Nucleus accumbens (tissue), 56 donors: ENCODE measurements at places on chromosomes 5 and 9.

DNA sequence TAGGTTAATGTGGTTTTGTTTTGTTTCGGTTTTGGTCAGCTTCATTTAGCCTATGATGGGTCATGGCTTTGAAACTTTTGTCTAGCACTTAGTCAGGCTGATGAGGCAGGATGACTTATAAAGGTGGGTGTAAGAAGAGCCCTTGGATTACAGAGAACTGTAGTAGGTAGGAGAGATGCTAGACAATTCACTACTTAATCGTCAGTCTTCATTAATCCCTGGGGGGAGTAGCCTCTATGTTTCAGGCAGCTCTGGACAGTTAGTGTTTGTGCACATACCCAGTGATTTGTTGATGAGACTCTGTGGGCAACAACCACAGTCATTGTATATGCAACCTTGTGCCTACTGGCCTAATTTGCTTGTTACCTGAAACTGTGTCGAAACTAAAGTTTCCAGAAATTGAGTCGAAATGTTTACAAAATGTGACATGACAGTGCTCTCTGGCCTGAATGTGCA, 113.3 kb downstream of the MTREX start:
- no peak for DNase-seq

- no peak for DNase-seq
Measured at GRCh38 chr5:34586117-34586885, 69.8 kb upstream of the RAI14 start.

DNA sequence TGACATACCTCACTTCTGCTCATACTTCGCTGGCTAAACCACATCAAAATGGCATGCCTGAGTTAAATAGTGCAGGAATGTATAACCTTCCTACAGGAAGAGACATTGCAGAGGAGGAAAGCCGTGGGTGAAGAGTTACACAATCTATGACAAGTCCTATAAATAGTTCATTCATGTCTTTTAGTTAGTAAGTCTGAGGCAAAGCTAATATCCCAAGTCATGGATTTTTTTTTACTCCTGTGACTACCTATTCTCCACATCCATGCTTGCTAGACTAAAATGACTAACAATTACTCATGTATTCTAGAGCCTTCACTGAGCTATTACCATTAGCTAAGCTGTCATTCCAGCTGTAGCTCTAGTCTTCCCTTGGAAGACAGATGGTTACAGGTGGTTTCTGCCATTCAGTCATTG, 391.3 kb downstream of the NR2F1-AS1 start:
- DNase-seq = no peak

DNA sequence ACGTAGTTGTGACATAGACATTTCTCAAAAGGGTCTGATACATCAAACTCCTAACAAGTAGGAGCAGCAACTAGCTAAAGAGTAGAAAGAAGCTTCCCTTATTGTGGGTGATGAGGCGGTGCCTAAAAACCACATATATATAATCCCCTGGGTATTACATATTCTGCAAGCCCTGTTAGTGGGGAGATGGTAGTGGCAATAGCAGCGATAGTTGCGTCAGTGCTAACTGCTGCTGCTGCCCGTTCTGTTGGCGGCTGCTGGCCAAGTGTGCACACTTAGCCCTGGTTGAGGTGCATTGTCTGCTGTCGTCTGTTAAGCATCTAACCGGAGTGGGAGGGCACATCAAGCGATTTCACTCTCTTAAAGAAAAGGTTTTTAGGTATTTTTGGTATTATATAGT, 35.8 kb downstream of the VLDLR start:
- DNase-seq = no peak

GRCh38 chr9:121075251-121076036, 689 bp downstream of the CNTRL start:
- DNase-seq = no peak
